ENCODE measurements at places on chromosomes 4 and X.

GRCh38 chr4:56817840-56818491 is 3.5 kb downstream of the SPINK2 start:
- DNase-seq = peak; percentile 39

DNA sequence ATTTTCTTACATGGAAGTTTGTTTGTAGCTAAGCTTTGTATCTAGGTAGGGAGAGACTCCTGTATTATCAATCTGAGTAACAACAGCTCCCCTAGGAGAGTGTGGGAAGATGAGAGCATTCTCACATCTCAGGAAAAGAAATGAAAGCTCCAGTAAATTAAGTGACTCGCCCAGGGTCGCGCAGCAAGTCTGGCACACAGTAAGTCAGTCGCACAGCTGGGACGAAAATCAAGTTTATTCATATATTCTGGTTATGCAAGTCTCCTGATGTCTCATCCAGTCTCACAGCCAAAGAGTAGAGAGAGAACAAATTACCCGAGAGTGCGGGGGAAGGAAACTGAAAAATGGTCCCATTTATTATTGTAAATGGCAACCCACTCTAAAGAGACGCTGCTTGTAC is 216.1 kb downstream of the STK32B start:
- DNase-seq = no peak

GRCh38 chr4:4775493-4776004 is 83.9 kb upstream of the MSX1 start:
- DNase-seq = no peak

GRCh38 chr4:26522478-26522877 is 32.2 kb upstream of the CCKAR start:
- no peak for DNase-seq

DNA sequence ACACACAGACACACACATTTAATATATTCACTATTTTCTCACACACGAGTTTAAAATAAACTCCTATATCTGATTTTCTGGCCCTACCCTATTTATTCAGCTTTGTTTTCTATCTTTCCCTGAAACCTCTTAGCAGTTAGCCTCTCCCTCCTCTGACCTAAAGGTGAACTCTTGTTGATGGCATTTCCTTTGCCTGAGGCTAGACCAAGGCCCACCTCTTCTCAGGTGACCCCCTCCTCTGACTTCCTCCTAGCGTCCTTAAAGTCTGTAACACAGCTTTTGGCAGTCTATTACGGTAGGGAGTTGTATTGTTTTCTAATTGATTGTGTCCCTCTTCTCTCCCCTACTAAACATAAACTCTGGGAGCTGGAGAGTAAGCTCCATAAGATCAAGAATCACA is 1.7 kb upstream of the SRPX2 start:
- DNase-seq = no peak

DNA sequence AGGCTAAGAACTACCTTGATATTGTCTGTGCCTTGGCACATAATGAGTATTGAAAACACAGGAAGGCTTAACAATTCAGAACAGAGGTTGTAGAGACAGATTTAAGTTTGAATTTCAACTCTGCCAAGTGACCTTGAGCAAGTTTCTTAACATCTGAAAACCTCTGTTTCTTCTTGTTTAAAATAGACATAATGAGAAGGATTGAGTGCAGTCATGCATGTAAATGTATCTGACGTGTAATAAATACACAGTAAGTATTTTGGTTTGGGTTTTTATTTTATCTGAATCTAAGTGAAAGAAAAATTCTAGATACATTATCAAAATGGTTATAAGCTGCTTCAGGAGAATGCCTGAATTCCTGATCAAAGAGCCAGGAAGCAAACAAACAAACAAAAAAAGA is 111.9 kb downstream of the ANXA5 start:
- DNase-seq = no peak

DNA sequence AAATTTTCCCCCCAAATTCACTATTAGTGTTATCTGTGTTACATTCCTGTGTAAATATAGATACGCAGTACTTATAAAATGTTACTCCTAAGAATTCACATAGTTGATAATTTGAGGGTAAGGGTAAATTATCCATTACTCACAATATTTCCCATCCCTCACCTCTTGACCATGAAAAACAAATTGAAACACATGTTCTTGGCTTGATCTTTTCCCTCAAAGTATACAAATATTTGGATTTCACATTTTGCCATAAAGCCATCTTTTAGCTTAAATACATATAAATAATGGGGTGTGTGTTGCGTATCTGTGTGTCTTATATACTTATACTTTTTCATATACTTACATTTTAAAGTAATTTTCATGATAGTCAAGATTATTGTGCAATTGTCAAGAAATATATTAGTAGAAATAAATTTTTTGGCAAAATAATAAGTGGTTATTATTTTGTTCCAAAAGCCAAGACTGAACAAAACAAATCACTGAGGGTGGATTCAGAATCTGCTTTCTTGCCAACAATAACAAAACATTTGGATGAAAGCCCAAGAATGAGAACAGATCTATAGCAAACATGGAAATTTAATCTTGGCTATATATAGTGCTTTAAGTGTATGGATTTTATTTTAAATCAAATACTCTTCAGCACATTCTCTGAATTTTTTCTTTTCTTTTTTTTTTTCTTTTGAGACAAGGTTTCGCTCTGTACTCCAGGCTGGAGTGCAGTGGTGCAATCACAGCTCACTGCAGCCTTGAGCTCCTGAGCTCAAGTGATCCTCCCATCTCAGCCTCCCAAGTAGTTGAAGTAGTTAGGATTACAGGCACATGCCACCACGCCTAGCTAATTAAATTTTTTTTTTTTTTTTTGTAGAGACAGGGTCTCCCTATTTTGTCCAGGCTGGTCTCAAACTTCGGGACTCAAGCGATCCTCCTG is 48.5 kb upstream of the PRSS48 start:
- no peak for DNase-seq

- no peak for DNase-seq
These were observed 52.8 kb downstream of the PDLIM5 start for GRCh38 chr4:94504545-94504944.

DNA sequence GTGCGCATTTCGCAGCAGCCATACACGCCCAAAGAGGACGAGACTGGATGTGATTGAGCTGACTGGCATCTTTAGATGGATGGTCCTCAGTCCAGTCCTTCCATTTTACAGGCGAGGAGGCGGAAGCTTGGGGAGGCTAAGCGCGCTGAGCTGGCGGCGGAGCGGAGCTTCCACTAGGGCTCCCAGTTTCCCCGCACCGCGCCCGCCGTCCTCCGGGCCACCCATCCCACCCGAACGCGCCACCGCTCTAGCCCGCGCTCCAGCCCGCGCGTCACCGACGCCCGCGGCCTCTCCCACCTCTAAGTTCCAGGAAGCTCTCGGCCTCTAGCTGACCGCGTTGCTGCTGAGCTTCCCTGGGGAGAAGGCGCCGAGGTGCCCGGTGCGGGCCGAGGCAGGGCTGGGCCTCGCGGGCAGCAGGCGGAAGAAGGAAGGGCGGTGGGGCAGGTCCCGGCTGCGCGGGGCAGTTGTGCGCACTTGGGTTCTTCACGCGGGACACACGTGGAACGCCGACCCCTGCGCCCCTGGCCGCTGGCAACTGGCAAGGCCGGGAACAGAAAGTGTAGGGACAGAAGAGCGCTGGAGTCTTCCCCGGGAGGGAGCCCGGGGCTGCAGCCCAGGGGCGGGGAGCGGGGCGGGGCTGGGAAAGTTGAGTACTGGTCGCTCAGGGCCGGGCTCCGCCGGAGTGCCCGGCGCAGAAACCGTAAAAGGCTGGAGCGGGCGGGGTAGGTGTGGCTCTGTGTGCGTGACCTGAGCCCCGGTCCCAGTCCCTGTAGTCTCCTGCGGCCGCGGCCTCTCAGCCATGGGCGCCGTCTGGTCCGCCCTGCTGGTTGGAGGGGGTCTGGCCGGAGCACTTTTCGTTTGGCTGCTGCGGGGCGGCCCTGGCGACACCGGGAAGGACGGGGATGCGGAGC is at the start of gene STBD1:
TSS of gene STBD1 (plus strand) at position 763 of the 911 bp plus-strand sequence. CDS start at position 800, 37 bp downstream.
- no peak for DNase-seq

DNA sequence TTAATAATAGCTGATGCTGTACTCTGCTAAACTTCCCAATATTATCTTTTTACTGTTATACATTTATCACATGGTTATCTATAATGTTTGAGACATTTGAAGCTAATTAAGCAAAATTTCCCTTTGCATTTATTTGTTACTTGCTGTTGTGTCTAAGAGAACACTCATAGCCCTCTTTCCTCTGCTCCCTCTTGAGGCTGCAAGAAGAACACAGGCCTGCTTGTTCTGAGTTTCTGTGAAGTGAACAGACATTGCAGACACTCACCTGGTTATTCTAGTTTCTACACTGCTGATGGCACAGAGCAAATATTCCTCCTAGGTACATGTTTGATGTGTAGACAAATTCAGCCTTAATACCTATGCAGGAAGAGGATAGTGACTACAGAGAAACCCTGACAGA is 367.8 kb downstream of the GASK1B start:
- no peak for DNase-seq

- no peak for DNase-seq
These were observed 63.6 kb downstream of the KIF4A start for GRCh38 chrX:70353514-70353913.

DNA sequence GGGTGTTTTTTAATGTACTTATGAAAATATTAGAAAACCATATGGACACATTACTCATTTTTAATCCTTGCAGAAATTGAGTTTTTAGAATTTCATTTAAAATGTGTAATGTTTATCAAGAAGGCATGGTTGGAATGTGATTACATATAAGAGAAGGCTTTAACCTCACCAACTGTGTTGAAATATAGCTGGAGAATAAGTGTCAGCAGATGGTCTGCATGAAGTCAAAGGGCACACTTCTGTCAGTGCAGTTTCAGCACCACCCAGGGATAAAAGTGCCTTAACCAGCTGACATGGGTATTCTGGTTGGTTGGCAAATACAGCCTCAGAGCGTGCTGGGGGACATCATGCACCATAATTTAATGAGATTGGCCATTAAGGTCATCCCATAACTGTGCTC is 21.2 kb upstream of the ANTXR2 start:
- DNase-seq = no peak

GRCh38 chrX:154056770-154057241 is 37.1 kb upstream of the IRAK1 start:
- DNase-seq = no peak

- DNase-seq = no peak
These were observed 602.9 kb upstream of the HTR2C start for GRCh38 chrX:113980953-113981352.

DNA sequence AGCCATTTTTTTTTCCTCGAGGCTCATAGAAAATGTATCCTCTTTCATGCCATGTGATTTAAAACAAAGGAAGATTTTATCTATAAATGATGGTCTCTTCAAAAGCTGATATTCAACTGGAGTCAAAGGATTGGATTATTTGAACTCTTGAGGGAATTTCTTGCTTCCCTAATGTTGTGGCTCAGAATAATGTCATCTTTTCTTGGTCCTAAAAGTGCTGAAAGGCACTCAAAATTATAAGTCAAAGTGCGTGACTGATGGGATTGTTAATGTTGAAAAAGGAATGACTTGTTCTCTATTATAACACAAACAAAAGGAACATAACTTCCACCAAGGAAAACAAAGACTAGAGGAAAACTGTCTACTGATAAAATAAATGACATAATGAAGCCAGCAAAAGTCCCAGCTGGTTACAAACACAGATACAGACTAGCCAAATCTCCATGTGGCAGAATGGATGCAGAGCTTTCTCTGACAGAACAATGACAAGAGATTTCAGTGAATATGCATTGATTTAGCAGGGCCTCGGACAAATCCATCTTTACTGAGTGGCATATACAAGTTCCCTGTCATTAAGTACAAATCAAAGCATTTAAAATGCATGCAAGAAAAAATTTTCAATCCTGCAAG is 552.6 kb downstream of the GBA3 start:
- no peak for DNase-seq

DNA sequence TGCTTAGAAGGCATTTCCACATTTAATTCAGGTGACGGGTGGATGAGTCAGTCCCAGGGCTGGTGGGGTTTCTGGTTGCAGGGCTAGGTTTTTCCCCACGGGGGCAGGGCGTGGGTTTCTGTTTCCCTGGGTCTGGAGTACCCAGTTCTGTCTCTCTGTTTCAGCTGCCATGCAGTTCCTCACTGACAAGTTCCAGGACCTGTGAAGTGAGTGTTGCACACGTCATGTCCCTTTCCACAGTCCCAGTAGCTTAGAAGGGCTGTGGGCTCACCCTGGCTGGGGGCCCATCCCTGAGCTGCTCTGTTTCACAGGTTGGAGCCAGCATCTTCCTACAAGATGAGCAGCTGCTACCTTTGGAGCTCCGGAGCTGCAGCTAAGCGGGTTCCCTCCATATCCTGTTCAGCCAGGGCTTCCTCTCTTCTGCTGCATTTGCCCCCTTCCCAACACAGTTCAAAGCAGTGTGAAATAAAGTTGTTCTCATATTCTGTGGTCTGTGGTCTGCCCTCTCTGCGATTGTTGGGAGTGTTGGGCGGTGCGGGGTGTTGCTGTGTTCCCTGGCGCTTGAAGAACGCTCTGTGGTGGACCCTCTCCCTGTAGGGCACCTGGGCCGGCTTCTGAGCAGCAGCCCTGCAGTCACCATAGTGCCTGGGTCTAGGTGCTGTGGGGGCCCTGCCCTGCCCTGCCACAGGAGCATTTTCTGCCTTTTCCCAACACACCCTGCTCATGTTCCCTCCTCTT is 3.9 kb downstream of the LOC101059915 start:
- DNase-seq = no peak

- DNase-seq = no peak
These were observed 47.2 kb upstream of the TMEM33 start for GRCh38 chr4:41887821-41888686.

- no peak for DNase-seq
These were observed 1.1 kb downstream of the STBD1 start for GRCh38 chr4:76307660-76308014.

- DNase-seq = no peak
These were observed 53.7 kb upstream of the TADA2B start for GRCh38 chr4:6989331-6989923.

- no peak for DNase-seq
These were observed 349.9 kb downstream of the FAM47B start for GRCh38 chrX:35292522-35292921.

DNA sequence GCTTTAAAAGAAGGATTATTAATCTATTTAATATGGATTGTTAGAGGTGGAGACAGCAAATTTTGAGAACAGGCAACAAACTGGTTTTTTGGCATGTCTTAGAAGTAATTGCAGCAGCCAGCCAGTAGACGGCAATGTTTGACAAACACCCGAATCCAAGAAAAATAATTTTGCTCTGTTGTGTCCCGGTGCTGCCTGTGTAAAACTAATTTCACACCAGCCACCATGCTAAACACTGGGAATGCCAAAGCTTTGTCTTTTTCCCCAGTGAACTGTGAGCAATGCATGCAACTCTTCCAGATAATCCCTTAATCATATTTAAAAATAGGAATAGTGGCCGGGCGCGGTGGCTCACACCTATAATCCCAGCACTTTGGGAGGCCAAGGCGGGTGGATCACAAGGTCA is 25.9 kb downstream of the SMIM31 start:
- DNase-seq = peak; percentile 8

GRCh38 chrX:55794405-55794804 is 76.9 kb downstream of the RRAGB start:
- no peak for DNase-seq

DNA sequence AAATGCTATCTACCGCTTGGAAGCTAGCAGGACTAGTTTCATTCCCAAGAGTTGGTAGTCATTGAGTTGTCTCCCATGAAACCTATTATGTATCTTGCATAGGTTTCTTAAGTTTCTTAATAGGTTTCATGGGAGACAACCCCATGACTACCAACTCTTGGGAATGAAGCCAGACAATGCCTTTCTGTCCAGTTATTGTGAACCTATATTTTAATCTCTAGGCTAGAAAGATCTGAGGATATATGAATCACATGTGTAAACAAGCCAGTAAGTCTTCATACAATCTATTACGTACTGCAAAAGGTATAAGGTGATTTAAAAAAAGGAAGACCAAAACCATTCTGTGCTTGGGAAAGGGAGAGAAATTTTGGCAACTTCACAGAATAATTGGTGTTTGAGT is 162.6 kb downstream of the INPP4B start:
- no peak for DNase-seq

Measured in GM18507 (cell line).